ENCODE measurements at places on chromosomes 5 and 9.

- no peak for DNase-seq
Observed at GRCh38 chr5:110377361-110377760, 349.1 kb downstream of the TMEM232 start.

GRCh38 chr5:144203750-144204596, 33.3 kb downstream of the KCTD16 start:
- DNase-seq: no peak

DNA sequence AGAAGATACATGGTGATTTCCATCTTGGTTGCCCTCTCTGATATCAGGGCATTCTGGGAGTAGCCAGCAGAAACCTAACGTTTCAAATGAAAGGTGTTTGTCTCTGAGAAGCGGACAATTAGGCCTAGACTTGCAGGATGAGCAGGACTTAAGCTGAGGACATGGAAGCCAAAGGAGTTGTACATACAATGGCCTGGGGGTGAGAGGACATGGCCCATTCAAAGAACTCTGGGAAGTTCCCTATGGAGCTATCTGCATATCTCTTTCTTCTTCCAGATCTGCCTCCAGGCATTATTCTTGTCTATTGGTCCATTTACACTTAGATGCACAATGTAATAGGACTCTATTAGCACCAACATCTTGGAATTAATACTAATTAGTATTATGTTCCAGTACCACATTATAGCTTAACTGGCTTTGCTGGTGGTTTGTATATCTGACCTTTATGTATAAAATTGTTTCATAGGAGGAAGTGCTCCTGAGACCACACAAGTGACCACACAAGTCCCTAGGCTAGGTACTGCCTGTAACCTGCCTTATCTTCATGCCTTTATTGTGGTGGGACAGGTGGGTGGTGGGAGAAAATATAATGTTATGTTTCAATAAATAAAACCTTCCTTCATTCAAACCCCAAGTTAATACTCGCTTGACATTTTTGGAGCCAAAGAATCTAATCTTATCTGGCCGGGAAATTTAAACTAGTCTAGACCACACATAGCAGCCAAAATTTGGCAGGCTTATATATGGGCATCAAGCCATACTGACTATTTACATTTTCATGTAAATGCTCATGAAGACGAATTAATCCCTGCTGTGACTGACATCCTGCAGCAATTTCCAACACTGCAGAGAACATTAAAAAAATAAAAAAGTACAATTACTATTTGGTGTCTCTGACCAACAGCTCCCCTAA, 52.1 kb upstream of the EQTN start:
- DNase-seq: no peak

DNA sequence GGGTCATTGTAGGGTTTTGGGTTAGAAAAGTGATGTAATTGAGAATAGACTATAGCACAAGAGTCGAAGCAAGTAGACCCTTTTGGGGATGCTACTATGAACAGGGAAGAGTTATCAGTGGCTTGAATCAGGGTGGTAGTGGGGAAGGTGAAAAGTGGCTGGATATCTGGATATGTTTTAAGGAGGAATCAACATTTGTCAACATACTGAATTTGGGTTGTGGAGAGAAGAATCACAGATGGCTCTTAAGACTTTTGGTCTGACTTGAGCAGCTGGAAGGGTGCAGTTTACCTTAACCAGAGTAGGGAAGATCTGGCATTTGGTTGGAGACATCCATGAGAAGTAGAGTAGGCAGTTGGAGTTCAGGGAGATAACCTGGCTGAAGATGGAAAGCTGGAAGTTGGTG, 38.5 kb upstream of the FCHO2 start:
- no peak for DNase-seq

GRCh38 chr5:175736652-175737051, 78.8 kb downstream of the HRH2 start:
- DNase-seq: no peak

DNA sequence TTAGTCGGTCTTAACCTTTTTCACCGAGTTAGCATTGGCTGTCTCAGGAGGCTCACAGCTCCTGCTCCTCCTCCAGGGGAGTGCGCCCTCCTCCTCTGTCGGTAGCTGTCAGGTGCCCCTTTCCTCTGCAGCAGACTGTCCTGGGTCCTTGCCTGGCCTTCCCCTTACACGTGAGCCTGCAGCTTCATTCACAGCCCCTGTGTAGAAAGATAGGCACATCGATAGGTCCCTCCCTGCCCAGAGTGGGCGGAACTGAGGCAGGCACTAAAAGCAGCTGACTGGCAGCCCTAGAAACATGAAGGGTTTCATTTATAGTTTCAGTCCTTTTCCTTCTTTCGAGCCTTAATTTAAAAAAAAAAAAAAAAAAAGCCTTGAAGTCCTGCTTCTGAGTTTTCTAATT, 17.2 kb downstream of the TENT4A start:
- no peak for DNase-seq

- no peak for DNase-seq
Observed at GRCh38 chr9:100637787-100638186, 59.9 kb downstream of the CAVIN4 start.

GRCh38 chr9:123724211-123724796, 205.6 kb downstream of the DENND1A start:
- no peak for DNase-seq

DNA sequence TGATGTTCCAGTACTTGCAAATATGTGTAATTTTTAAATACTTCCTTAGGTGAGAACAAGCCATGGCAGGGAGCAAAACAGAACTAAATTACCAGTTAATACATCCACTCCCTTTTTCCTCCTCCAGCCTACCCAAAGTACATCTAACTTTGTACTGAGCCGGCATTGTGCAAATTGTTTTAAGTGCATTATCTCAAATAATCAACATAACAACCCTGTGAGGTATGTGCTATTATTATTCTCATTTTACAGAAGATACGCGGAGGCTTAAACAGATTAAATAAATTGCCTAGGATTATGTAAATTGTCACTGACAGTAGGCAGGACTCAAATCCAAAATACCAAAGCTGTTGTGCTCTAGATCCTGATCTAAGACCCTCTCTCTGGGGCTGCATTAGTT, 55.5 kb upstream of the KLF4 start:
- DNase-seq: no peak

DNA sequence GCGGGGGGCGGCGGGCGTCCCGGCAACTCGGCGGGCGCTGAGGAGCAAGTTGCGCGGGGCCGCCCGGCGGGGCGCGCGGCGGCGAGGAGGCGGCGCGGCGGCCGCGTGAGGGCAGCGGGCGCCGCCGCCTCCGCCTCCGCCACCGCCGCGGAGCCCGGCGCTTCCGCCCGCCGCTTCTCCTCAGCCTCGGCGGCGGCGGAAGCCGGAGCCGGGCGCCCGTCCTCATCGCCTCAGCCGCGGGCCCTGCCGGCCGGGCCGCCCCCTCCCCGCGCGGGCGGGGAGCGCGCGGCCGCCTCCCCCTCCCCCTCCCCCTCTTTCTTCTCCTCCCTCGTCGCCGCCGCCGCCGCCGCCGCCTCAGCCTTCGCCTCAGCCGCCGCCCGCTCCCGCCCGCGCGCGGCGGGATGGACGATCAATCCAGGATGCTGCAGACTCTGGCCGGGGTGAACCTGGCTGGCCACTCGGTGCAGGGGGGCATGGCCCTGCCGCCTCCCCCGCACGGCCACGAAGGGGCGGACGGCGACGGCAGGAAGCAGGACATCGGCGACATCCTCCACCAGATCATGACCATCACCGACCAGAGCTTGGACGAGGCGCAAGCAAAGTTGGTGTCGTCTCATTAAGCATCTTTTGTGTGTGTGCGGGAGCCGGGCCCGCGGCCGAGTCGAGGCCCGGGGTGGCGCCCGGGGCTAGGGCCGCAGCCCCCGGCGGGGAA, at the start of gene PBX3:
Gene PBX3, plus strand, starts transcription at position 321 of the 712 bp plus-strand sequence.
- peak; percentile 24 for DNase-seq

- DNase-seq: no peak
Observed at GRCh38 chr5:97494465-97494864, 311.4 kb upstream of the RIOK2 start.

- no peak for DNase-seq
Observed at GRCh38 chr5:143569213-143569701, 165.8 kb upstream of the NR3C1 start.

DNA sequence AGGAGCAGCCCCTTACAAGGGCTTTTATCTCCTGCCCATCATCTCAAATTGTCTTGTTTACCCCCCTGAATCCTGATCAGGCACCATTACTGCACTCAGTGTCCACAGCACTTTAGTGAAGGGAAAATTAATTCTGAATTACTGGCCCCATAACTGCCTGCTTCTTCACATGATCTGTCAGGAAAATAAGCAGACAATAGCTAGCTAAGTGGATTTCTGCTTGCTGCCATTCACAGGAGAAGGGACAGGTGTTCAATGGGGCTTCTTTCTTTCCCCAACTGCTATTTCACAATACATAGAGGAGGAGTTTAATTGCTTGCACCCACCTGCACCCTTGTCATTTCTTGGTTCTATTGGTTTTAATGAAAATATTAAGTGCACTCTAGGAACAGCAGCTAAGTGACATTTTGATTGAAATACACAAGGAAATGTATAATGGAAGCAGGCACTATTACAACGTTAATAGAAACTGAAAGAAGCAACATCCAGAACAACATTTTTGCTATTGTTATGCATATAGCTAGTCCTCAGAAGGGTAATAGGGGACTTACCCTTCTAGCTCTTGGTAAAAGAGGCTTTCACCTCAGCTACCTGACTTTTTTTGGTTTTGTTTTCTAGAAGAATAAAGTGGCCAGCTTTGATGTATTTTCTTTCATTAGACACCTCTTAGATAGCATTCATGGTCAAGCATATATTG, 599.3 kb upstream of the TLE4 start:
- peak; percentile 95 for DNase-seq

GRCh38 chr9:10411272-10411671, 201.5 kb downstream of the PTPRD start:
- no peak for DNase-seq

DNA sequence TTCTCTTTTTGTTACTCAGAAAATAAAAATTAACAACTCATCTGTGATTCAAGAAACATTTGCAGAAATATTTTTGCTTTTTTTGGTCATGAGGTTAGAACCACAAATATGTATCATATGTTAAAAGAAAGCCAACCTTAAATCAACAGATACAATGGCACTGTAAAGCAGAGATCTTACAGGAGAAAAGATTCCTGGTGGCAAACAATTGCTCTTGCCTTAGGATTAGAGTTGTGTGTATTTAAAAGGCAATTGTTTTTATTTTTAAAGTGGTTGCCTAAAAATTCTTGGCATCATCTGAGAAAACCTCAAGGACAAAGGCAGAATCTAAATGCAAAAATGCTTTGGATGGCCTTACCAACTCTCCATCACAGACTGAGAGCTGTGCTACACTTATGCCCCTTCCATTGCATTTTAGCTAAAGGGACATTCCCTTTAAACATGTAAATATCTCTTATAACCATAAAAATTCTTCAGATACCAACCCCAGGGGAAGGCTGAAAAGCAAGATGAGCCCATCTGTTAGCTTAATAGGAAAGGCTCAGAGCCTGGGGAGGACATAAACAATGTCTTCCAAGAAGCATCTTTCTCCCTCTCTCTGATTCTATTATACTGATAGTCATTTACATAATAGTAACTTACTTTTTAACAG, 100.4 kb downstream of the FAM114A2 start:
- no peak for DNase-seq

DNA sequence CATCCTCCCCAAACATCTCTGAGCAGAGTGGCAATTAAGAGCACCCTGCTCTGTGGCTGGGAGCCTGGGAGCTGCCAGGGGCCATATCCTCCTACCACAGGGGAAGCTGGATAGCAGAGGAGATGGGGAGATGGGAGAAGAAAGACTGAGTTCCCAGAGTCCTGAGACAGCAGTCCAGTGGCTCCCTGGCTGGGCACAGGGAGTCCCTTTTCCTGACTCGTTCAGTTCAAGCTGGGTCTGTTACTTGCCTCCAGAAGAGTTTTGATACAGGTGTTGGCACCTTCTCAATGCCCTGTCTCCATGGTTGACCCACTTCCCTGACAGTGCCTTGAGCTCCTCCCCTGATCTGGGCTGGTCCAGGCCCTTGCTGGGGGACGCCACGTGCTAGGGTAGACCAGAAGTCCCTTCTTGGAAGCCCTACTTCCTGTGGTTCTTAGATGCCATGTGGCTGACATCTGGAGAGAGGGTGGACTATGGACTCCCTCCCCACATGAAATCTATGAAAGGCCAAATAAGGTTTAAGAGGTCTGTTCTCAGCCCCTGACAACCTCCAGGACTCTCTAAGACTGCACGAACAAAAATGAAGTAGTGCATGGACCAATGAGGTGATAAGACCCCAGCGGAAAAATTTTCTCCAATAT, 166.2 kb downstream of the AUH start:
- no peak for DNase-seq

- DNase-seq: no peak
Observed at GRCh38 chr9:115210699-115211098, 92.7 kb upstream of the TNC start.

DNA sequence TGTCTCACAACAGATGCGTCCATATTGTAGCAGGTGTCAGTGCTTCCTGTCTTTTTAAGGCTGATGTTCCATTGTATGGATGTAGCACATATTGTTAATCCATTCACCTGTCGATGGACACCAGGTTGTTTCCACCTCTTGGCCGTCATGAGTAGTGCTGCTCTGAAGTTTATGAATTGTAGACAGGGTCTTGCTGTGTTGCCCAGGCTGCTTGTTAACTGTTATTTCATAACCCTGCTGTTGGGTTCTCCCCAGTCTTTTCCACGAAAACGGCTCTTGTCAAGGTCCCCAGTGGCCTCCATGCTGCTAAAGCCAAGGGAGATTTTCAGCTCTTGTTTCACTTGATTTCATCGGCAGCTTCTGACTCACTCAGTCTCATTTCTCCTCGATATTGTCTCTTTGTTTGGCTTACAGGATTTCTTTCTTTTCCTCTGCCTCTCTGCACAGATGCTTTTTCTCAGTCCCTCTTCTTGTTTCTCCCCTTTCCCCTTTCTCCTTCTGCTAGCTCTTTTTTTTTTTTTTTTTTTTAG, 12.1 kb upstream of the PSD2 start:
- no peak for DNase-seq

DNA sequence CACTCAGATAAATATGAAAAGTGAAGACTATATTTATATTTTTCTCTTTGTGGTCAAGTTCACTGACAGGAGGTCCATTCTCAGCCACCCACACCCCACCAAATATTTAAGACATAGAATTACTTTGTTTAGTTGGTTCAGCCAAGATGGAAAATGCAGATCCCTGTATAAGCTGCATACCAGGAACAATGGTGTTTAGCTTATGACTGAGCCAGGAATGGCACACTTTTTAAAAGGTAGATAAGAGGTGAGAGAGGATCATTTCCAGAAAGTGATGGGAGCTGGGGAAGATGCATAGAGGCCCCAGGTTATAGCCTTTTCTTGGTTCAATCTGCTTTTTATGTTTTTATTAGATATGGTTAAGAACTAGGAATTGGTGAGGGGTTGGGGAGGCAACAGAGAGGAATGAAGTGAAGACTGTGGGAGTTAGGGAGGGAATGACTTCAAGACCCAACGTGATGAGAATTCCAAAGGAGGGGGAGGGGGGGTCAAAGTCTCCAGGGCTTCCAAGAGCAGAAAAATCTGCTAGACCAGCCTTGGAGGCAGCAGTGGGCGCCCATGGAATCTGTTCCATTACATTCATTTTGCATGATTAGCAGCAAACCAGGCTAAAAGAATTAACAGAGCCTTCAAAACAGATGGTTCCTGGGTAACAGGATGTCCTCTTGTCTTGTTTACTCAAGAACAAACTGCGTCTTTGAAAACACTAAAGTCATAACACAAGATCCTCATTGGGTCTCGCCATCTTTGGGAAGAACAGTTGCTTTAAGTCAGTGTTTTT, 95.2 kb downstream of the FGF1 start:
- DNase-seq: no peak

- no peak for DNase-seq
Observed at GRCh38 chr9:122477826-122478225, at the start of gene OR1J1. Gene OR1J1, minus strand, starts transcription at chr9:122477926. Its CDS starts 0 bp downstream, at chr9:122477926.

GRCh38 chr9:37936965-37937364, 33.0 kb upstream of the SLC25A51 start:
- no peak for DNase-seq
